ENCODE measurements at places on chromosomes 3 and 15. TPM values are rescaled to one million over a fixed set of nuclear protein-coding genes. Genes with fewer than 3 reads are reported as not detected.

DNA sequence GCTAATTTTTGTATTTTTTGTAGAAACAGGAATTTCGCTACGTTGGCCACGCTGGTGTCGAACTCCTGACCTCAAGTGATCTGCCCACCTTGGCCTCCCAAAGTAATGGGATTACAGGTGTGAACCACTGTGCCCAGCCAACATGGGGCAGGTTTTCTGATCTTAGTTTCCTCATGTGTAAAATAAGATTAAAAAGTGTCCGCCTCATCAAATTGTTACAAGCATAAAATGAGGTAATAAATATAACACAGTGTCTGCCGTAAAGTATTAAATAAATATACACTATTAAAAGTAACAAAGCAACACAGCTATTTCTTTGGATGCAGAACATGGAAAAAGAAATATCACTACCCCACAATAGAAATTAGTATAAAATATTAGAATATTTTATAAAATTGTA, 16.4 kb upstream of the COMMD2 start:
- no peak for DNase-seq

GRCh38 chr3:173587055-173587454, 189.5 kb downstream of the NLGN1 start:
- DNase-seq, result no peak

DNA sequence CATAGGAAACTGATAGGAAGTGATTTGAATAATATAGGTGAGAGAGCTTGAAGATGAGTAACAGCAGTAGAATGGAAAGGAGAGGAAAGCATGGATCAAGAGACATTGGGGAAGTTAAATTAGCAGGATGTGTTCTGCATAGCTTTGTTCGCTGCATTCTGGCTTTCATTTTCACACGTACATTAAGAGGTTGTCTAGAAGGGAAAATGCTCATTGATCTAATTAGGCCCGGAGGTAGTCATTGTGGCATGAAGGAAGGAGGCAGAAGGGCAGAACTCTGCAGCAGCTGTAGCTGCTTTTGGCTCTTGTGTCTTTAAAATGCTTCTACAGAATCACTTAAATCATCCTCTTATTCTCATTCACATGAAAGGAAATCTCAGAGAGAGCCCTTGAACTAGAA, 40.3 kb downstream of the KCNAB1 start:
- no peak for DNase-seq

DNA sequence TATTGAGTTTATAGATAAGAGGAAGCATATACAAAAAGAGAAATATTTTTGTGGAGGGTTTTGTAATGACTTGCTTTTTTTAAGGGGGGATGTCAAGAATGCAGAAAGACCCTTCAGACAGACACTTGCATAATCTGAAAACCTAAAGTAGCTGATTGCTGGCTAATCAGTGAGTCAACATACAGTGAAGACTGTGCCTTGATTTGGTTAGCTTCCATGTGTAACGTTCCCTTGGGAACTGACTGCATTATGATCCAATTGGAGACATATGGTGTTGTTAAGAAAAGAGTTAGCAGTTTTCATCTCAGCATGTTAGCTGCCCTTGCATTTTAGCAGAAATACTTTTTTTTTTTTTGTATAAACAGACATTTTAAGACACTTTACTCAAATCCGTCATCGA, 483.2 kb downstream of the RBMS3 start:
- DNase-seq, result no peak

- no peak for DNase-seq
Measured at GRCh38 chr3:131047582-131047981, 20.9 kb downstream of the NEK11 start.

GRCh38 chr3:126342211-126342610, 15.0 kb downstream of the KLF15 start:
- DNase-seq, result no peak

DNA sequence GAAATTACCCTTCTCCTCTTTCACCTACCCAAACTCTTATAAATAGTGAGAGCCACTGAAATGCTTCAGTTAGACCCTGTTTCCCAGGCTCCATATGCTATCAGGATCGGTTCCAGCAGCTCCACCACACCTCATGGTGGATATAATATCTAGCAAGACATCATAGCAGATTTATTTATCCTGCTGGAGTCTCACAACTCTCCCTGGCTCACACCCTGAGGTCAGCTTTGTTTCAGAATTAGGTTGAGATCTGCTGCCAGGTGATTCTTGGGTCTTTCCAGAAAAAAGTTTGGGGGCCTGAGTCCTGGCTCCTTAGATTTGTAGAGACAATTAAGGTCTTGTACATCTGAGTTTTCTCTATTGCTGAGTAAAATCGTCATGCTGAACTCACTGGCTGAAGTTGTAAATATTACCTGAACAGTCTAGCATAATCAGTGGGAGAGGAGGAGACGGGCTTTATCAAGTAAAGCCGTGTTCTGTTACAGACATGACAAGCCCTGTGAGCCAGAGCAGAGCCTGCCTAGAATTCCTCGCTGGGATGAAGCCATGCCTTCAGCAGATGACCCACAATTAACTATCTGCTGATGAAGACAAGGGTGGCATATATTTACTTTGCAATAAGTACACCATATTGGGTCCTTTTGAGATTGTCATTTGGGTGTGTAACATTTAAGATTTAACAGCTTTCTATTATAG, 131.6 kb downstream of the STAC start:
- DNase-seq, result no peak

THAP10 gene
- not detected for total RNA-seq

ZIC4 gene
- total RNA-seq, result not detected

GREM1 gene
- not detected for total RNA-seq

AADACL2 gene
- total RNA-seq, result not detected

NEIL1 gene
- total RNA-seq, result 5.3 TPM

FAM81A gene
- total RNA-seq, result 0.60 TPM

C3orf20 gene
- 0.26 TPM for total RNA-seq

All from activated T-helper 1 cell treated with anti-CD3 and anti-CD28 coated beads, Interleukin-12 subunit alpha, Interleukin-12 subunit beta, Interleukin-2, Interleukin-4 antibody, amounts not matched to agents 30 ng/mL and 10 ng/mL and 1 ng/mL, durations not matched to agents 14 hours and 24 hours and 36 hours (primary cell).